ENCODE measurements at places on chromosomes 3 and 15. TPM values are rescaled to one million over a fixed set of nuclear protein-coding genes. Genes with fewer than 3 reads are reported as not detected.

SLTM gene
- total RNA-seq, result 195 TPM

APBA2 gene
- 6.9 TPM for total RNA-seq

TMEM40 gene
- 1.8 TPM for total RNA-seq

ROPN1B gene
- not detected for total RNA-seq

FEZF2 gene
- not detected for total RNA-seq

CACNA2D2 gene
- 0.80 TPM for total RNA-seq

- no peak for DNase-seq
- no peak overlapping the region for H3K27ac ChIP-seq
- H3K27me3 ChIP-seq, result no peaks in the 10 kb centered on the region
Measured at GRCh38 chr3:4471907-4472306, 4.8 kb upstream of the SUMF1 start.

DNA sequence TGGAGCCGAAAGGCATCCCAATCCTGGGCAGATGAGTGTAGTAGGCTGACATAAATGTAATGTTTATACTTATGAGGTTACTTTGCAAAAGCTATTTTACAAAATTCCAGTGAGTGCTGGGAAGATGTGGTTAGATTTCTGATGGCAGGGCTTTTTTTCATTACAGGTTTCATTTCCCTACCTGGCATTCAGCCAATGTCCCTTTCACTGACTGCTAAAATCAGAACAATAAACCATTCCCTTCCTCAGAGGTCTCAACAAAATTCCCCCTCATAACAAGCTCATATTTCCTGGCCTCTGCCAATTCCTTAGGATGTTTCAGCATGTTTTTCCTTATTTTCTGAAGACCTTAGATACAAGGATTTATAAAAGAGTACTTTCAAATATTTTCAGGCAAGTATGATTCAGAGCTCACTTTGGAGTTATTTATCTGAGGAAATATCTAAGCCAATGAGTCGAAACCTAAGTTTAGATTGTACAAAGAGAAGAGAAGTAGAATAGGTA lies 40.9 kb upstream of the CCDC80 start:
- H3K4me3 ChIP-seq, result no peak overlapping the region
- H3K27me3 ChIP-seq, result no peaks in the 10 kb centered on the region
- H3K4me1 ChIP-seq, result no peaks in the 10 kb centered on the region

- H3K36me3 ChIP-seq, result no peaks in the 10 kb centered on the region
- H3K27me3 ChIP-seq, result no peaks in the 10 kb centered on the region
- no peaks in the 10 kb centered on the region for H3K4me1 ChIP-seq
- DNase-seq, result no peak
Measured at GRCh38 chr3:79041621-79042020, 726.2 kb downstream of the ROBO1 start.

DNA sequence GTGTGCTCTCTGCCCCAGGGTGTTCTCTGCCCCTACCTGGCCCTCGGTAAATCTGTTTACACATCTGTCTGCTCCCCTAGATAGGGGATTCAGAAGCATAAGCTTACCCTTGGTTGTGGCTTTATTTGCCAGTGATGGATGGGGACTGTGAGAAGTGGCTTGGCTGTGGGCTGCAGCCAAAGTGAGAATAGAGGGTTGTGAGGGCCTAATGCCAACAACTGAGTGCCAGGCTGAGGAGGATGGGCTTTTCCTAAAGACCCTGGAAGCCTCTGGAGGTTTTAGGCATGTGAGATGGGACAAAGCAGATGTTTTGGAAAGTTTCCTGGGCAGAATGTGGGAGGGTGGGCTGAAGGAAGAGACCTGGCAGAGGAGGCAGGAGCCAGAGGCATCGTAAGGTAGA lies 15.4 kb upstream of the APEH start:
- no peaks in the 10 kb centered on the region for H3K27me3 ChIP-seq
- no peaks in the 10 kb centered on the region for H3K36me3 ChIP-seq
- no peaks in the 10 kb centered on the region for H3K4me1 ChIP-seq
- H3K27ac ChIP-seq, result no peak overlapping the region
- DNase-seq, result no peak

- H3K36me3 ChIP-seq, result no peaks in the 10 kb centered on the region
- no peaks in the 10 kb centered on the region for H3K27me3 ChIP-seq
- peak; percentile 58 for DNase-seq
- no peak overlapping the region for H3K4me3 ChIP-seq
- H3K4me1 ChIP-seq, result no peaks in the 10 kb centered on the region
Measured at GRCh38 chr3:56988458-56989168, 71.9 kb upstream of the SPATA12 start.

GRCh38 chr15:91694131-91694830 lies 159.2 kb upstream of the SLCO3A1 start:
- no peaks in the 10 kb centered on the region for H3K4me1 ChIP-seq
- H3K4me3 ChIP-seq, result peak overlapping the region; percentile 19
- H3K27ac ChIP-seq, result peak overlapping the region; percentile 97
- no peaks in the 10 kb centered on the region for H3K27me3 ChIP-seq
- H3K36me3 ChIP-seq, result no peaks in the 10 kb centered on the region

- peaks cover 24% of the 10 kb centered on the region for H3K27me3 ChIP-seq
- no peak overlapping the region for H3K27ac ChIP-seq
- no peaks in the 10 kb centered on the region for H3K36me3 ChIP-seq
- no peak for DNase-seq
- H3K4me3 ChIP-seq, result no peak overlapping the region
Measured at GRCh38 chr15:101490408-101490891, 943 bp upstream of the PCSK6 start.
